Coronary artery (tissue), 2 donors: ENCODE measurements at places on chromosomes 2 and 18.
A peak's percentile ranks its signal among the peaks of the same experiment; 100 is the strongest.

- DNase-seq: no peak
Observed at GRCh38 chr18:27142891-27143290, 42.2 kb downstream of the CHST9 start.

GRCh38 chr2:156177654-156178053 lies 154.9 kb downstream of the NR4A2 start:
- no peak for DNase-seq

- DNase-seq: no peak
Observed at GRCh38 chr2:37786191-37786698, 114.8 kb upstream of the CDC42EP3 start.

GRCh38 chr18:65876310-65876709 lies 125.5 kb downstream of the CDH7 start:
- DNase-seq: no peak

GRCh38 chr2:112151701-112152440 lies 13.7 kb downstream of the FBLN7 start:
- peak; percentile 29 for DNase-seq

GRCh38 chr2:237244976-237245646 lies 159.4 kb downstream of the COPS8 start:
- no peak for DNase-seq

GRCh38 chr2:45836316-45836715 lies 184.8 kb downstream of the PRKCE start:
- DNase-seq: no peak

GRCh38 chr2:17803497-17803896 lies 12.8 kb upstream of the MSGN1 start:
- DNase-seq: no peak

GRCh38 chr2:223868005-223868404 lies 30.6 kb upstream of the AP1S3 start:
- no peak for DNase-seq

DNA sequence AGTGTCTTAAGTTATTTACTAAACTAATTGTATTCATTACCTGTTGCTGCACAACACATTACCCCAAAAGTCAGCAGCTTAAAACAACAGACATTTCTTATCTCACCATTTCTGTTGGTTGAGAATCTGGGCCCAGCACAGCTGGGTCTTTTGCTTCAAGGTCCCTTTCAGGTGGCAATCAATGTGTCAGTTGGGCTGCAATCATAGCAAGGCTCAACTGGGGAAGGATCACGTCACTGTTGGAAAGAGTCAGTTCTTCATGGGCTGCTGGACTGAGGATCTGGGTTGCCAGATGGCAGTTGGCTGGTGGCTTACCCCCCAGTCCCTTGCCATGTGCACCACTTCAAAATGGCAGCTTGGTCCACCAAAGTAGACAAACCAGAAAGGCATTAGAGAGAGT lies 261.2 kb downstream of the SUCLG1 start:
- DNase-seq: no peak

DNA sequence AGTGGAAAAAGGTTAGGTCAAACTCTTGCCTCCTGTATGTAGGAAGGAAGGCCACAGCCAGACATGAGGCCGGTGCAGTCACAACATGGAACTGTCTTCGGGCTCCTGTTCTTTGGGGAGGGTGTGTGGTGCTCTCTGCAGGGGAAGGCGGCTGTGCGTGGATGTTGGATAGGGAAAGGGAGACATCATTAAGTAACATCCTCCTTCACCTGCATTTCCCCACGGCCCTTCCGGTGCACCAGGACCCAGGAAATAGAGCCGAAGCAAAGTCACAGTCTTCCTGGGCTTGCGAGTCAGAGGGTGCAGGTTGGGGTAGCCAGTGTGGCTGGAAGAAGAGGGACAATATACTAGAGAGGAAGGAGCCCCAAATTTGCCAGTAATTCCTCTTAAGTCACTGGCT lies 78.9 kb upstream of the SMAD7 start:
- DNase-seq: no peak

- DNase-seq: no peak
Observed at GRCh38 chr2:120894966-120895365, 159.3 kb downstream of the GLI2 start.

DNA sequence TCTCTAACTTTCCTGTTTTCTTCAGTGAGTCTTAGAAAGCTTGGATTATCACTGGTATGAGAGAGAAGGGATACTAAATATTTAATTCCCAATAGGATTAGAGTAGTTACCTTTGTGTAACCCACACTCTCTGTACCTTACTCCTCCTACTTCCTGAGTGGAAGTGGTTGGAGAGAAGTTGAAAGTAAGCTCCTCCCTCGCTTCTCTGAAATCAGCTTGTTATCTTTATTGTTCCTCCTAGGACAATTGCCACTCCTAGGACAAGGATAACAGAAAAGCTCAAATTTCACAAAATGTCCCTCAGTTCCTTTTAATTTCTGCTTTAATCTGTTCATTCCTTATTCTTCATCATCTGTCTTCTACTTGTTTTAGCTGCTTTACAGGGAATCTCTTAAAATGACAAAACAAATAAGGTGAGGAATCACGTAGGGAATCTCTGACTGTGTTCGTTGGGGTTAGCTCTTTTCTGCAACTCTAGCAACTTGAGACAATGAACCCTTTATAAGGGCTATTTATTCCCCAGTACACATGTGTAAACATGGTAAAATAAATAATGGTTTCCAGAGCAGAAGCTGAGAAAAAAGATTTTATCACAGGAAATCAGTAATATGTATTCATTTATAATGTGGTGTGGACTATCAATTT lies 8.6 kb downstream of the ITPRID2 start:
- no peak for DNase-seq
